GM12878 (cell line): ENCODE measurements at places on chromosomes 11 and 22. TPM values are rescaled to one million over a fixed set of nuclear protein-coding genes. Genes with fewer than 3 reads are reported as not detected.

DNA sequence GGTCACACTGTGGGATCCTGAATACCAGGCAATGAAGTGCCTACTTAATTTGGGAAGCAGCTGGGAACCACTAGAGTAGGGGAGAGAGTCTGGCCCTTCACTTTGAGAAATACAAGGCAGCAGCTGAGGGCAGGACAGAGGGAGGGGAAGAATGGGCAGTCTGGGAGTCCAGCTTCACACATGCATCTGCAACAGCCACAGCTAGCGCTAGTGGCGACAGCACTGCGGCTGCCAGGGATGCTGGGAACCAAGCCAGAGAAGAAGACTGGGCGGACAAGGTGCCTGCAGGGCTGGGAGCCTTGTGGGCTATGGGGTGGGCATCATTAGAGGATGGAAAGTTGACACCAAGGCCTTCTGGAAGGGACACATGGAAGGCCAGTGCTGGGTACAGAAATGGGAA lies 15.8 kb downstream of the SCUBE2 start:
- DNase-seq = no peak

The BEST1 gene
- total RNA-seq = 0.08 and 0.13 TPM in 2 replicates

- DNase-seq = no peak
These were observed 50.1 kb upstream of the FLI1 start for GRCh38 chr11:128643661-128644317.

GRCh38 chr11:112831969-112832766 lies 129.1 kb upstream of the NCAM1 start:
- DNase-seq = no peak

DNA sequence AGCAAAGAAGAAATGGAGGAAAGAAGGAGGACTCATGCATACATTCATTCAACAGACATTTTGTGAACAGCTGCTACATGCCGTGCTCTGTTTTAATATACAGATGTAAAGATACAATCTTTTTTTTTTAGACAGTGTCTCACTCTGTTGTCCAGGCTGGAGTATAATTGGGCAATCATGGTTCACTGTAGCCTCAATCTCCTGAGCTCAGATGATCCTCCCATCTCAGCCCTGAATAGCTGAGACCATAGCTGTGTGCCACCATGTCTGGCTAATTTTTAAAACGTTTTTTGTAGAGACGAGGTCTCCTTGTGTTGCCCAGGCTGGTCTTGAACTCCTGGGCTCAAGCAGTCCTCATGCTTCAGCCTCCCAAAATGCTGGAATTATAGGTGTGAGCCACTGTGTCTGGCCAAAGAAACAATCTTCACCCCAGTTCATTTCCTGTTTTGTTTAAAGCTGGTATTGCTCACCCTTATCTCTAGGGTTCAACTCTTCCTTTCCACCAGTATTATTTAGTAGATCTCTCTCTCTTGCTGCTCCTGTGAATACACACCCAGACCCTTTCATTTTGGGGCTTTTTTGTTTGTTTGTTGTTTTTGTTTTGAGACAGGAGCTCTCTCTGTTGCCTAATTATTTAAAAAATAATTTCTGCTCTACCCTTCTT lies 69.8 kb downstream of the RNF169 start:
- no peak for DNase-seq

DNA sequence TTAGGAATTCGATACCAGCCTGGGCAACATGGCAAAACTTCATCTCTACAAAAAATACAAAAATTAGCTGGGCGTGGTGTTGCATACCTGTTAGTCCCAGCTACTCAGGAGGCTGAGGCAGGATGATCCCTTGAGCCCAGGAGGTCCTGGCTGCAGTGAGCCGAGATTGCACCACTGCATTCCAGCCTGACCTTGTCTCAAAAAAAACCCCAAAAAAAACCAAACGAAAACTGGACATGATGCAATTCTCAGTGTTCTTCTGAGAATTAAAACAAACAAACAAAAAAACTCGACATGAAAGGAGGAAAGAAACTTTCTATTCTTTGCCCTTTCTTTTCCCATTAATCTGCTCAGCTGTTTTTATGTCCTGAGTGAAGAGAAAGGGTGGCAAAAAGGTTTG lies 7.4 kb downstream of the MED17 start:
- DNase-seq = no peak

The TMPRSS4 gene
- 0.26 TPM in 1 of 2 replicates, not detected in the other for total RNA-seq
